G401 (cell line): ENCODE measurements at places on chromosomes 5 and 9.

GRCh38 chr5:88555674-88556073 is 287.0 kb upstream of the TMEM161B start:
- peak; percentile 93 for DNase-seq

GRCh38 chr5:146390469-146390868 is 51.8 kb downstream of the POU4F3 start:
- no peak for DNase-seq

GRCh38 chr5:21424907-21425306 is 1428.2 kb downstream of the CDH12 start:
- DNase-seq, result no peak

DNA sequence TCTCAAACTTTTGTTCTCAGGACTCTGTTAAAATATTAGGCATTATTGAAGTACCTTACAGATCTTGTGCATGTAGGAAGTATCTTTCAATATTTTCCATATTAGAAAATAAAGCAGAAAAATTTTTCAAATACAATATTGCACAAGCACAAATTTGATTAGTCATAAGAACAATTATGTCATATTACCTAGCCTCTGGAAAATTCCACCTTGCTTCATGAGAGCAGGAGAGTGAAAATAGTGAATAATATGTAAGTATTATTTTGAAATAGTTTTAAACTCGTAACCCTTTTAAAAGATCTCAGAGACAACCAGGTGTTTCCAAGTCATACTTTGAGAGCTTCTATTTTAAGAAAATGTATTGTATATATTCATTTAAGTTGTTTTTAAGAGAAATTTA is 1672.9 kb upstream of the ACO1 start:
- no peak for DNase-seq

DNA sequence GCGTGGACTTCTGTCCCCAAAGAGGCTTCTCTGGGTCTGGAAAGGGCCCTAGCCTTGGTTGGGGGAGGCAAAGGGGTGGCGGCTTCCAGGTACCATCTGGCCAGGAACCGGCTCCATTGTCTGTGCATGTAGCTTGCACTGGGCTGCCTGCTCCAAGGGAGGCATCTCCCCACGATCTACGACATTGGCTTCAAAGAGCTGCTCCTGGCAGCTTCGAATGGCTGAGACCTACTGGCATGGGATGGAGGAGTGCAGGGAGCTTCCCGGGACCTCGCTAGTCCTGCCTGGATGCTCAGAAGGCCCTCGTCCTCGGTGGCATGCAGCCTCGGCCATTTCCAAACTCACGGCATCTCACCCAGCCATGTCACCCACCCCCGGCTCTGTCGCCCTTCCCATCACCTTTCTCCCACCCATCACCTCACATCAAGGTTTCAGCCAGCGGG is 137.8 kb downstream of the KCNIP1 start:
- DNase-seq, result no peak

DNA sequence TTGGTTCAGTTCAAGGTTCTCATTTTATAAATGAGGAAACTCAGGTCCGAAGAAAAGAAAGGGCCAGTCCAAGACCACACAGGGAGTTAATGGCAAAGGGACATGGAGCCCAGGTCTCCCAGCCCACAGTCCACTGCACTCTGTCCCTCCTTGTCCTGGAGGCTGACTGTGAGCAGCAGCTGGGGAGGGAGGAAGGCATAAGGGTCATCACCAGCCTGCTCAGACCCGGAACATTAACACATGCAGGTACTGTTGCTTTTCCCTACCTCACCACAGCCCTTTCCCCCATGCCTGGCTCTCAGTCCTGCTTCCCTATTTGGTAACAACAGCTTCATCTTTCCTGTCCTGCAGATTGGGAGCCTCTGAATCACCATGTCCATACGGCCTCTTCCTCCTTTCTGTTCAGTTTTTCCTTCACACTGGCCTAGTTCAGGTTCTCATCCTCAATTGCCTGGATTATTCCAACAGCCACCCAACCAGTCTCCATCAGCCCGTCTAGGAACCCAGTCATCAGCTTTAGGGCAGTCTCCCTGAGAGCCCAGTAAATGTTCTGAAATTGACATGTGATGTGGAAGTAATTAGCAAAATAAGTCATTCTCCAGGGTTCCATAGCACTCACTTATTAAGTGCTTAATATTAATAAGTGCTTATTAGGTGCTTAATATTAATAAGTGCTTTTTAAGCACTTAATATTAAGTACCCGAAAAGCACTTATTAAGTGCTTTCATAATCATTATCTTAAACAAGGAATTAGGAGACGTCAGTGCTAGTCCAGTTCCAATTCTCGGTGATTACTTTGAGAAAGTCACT is 4.3 kb downstream of the GPX3 start:
- no peak for DNase-seq

DNA sequence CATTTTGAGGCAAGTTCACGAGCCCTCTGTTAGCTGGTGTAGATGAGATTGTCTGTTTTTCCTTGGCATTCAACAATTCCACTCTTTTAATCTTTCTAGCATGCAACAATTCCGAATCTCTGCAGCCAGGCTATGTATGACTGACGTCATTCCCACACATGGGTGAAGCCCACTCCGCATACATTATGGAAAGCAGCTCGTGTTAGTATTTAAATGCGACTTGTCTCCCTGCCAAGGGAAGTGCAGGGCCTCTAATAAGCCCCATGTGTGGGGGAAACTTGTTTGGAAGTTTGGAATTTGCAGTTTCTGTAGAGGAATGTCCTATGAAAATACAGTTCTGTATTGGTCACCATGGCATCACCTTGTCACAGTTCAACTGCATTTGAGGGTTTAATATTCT is 146.0 kb upstream of the FBXL7 start:
- no peak for DNase-seq

- DNase-seq, result no peak
Measured at GRCh38 chr5:165349735-165350134, 1844.3 kb downstream of the MAT2B start.

- no peak for DNase-seq
Measured at GRCh38 chr9:26033336-26033735, 355.1 kb upstream of the TUSC1 start.

GRCh38 chr9:83509402-83509801 is 28.8 kb downstream of the FRMD3 start:
- DNase-seq, result no peak

GRCh38 chr5:59786334-59786805 is 107.2 kb downstream of the PDE4D start:
- DNase-seq, result no peak
